ENCODE measurements at places on chromosomes 5 and 9.

- DNase-seq = no peak
Measured at GRCh38 chr5:148619484-148619883, 34.8 kb downstream of the HTR4 start.

GRCh38 chr5:35461530-35461929 is 156.1 kb upstream of the SPEF2 start:
- DNase-seq = no peak

GRCh38 chr5:135645336-135646180 is 66.8 kb upstream of the CXCL14 start:
- DNase-seq = no peak

DNA sequence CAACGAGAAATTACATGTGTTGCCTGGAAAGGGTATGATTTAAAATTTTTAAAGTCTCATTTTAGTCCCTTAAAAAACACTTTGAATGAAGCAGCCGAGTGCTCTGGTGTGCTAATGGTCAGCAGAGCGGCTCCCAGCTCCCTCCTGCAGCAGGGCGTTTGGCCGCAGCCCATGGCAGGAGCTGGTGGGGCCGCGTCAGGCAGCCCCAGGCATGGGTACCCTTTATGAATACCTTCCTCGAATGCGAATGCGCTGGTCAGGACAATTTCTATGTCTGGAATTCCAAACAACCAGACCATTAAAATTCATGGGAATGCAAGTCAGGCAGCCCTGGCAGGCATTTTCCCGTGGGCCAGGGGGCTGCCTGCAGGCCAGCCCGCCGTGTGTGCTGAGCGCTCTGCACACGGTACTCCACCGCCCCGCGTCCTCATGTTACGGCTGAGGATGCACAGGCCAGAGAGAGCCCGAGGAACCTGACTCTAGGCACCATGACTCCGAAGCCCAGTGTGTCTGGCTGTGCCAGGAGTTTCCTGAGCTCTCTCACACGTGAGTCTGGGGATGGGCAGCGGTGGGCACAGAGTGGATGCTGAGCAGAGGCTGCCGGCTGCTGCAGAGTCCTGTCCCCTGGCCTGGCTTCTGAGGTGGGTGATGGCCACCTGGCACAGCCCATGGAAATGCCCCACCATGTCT is 123.7 kb downstream of the WNK2 start:
- DNase-seq = no peak

DNA sequence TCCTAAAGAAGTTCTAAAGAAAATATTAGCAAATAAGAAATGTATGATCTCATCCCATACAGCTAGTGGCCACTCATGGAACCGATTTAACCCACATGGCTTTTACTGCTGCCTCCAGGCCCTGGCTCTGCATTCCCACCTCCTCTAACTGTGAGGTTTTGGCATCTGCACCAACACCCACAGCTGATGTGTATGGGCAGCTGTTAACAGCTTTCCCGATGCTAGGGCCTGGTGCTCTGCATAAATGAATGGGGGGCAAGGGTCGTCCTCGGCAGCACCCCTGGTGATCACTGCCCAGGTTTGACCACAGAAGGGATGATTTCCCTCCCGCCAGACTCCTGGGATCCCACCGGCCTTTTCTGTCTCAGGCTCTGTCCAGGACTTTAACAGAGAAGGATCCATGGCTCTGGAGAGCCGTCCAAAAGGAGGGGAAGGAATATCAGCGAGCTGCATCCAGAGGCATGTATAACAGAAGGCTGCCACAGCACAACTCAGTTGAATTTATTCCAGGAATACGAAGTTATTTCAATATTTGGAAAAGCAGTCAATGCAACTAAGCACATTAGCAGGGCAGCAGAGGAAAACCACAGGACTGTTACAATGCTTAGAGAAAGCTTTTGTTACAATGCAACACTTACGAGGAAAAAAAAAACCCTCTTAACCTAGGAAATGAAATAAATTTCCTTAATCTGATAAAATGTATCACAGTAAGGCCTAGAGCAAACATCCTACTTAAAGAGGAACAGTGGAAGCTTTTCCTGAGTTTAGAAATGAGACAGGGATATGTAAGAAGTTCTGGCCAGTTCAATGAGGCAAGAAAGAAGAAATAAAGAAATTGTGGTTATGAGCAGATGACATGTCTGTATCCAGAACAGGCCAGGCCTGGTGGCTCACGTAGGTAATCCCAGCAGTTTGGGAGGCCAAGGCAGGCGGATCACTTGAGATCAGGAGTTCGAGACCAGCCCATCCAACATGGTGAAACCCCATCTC is 63.1 kb downstream of the NACC2 start:
- DNase-seq = no peak

DNA sequence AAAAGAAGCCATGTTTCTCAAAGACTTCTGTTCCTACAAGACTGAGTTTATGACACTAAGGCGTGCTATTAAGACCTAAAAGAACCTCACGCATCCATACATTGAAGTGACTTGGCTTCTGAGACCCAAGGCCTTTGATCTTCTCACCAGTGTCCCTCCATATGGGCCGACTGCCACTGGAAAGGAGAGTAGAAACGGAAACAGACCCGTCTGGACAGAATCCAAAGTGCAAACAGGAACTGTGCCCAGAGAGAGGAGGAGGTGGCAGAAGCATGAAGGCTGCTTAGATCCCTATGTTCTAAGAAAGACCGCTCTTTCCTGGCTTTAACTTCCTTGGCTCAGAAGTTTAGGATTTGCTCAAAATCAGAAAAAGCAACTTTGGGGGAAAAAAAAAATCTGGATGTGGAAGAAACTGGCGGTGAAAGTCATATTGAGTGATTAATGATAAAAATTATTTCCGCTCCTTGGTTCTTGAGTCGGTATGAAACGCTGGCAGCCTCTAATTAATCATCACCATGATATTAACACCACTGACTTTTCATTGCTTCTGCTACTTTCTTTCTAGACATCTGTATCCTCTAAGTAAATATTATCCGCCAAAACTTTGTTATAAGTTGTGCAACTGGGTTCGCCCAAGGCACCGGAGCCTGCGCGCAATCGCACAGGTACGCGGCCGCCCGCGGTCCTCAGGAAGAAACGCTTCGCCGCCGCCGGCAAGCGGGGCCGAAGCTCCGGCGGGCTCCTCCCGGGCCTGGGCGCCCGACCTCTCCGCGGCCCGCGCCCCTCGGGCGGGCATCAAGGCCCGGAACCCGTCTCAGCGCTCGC is 726 bp downstream of the DAP start:
- peak; percentile 50 for DNase-seq

- DNase-seq = no peak
Measured at GRCh38 chr5:107937651-107938355, 267.1 kb upstream of the EFNA5 start.

DNA sequence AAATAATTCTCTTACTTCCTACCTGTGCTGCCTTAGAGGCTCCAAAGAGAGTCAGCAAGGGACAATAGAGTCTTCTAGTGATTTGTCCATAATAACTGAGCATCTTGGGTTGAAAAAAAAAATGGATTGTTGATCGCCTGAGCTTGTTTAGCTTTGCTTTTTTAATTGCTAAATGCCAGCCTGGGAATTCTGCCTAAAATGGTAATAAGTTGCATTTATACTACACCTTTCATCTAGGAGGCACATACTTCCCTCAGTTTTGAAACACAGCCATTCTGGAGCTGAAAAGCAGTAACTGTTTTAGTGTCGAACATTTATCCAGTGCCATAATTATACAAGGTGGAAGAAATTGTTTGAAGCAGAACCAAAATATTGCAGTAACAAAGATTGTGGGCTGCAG is 421.3 kb downstream of the CAAP1 start:
- DNase-seq = no peak

Measured in activated naive CD4-positive, alpha-beta T cell treated with Interleukin-2 at 50 U/mL for 16 hours (primary cell).